ENCODE measurements at places on chromosomes 2 and 18.

- DNase-seq = no peak
Measured at GRCh38 chr2:111652681-111653080, 231.3 kb downstream of the ANAPC1 start.

DNA sequence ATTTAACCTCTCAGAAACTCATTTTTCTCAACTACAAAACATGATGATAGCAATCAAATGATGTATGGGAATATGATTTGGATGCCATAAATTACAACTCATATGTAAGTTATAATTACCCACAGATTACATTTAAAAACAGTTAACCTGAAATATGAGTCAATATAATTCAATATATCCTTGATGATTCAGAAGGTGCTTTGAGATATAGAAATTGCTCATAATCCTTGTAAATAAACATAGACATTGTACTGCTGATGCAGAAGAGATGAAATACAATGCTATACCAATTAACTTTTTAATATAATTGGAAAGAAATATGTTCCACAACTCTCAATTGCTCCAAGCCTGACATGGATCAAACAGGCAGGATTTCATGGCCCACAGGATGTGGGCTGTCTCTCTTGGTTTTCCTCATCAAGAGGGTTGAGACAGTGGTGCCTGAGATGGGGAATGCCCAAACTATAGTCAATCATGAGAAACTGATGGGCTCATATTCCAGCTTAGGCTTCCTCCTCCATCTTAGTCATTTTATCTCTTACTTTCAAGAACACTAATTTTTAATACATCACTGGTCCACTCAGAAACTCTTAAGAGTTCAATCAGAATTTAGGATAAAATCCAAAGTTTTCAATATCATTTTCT, 49.4 kb downstream of the NCKAP5 start:
- DNase-seq = no peak

- no peak for DNase-seq
Measured at GRCh38 chr18:35841283-35841682, 131.2 kb upstream of the RMP24 start.

DNA sequence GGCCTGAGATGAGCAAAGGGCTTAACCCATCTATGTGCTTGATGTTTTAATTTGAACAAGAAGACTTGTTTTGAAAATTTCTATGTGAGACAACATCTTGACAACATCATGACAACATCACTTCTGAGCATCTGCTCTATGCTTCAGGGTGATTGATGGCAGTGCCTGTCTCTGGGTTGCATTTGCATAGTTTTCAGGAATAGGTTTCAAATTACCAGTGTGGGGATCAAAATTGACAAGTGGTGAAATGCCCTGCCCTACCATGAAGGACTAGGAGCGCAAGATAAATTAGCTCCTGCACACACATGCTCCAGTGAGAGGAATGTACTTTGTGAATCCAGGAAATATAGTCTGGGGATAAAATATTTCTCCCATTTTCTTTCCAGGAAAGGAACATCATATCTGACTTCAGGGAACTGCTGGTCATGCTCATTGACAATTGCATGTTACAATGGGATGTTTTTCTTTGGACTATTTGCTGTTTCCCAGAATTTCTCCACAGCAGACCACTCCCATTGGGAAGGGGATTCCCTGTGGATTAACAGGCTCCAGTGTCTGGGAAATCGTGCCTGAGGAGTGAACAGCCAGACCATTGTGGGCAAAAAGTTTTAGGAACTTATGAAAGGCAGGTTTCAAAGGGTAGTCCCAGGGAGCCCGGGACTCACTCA, 45.3 kb upstream of the IL1R2 start:
- DNase-seq = no peak

GRCh38 chr2:240513549-240514287, 44.1 kb downstream of the ANKMY1 start:
- DNase-seq = peak; percentile 70

GRCh38 chr2:195049372-195050031, 607.5 kb upstream of the SLC39A10 start:
- no peak for DNase-seq

DNA sequence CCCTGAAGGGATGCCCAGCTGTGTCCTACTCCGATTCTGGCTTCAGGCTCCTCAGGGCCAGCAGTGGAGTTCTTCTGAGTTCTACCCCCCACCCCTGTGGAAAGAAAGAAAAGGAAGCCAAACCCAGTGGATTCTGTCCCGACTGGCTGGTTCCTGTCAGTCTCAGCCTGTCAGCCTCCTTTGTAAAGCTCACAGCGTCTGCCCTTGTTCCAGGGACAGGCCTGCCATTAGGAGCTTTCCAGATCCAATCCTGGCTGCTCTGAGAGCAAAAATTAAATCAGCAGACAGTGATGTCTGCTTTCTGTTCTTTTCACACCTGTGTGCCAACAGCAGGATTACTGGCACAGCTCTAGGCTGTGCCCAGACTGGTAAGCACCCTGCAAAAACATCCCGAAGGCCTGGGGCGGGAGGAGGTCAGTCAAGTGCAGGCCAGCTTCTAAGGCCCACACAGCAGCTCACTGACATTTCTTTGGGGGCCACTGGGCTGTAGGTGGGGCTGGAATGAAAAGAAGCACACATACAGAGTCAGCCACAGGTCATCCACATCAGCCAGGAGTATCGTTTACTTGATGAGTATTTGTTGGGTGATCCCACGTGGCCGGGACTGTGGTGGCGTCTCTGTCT, 69.1 kb downstream of the EHD3 start:
- DNase-seq = no peak

Measured in activated CD4-positive, CD25-positive, alpha-beta regulatory T cell treated with anti-CD3 and anti-CD28 coated beads, Interleukin-2, amount 50 U/mL, for 16 hours (primary cell).